Gastroesophageal sphincter (tissue), 4 donors: ENCODE measurements at places on chromosomes 2 and 18.

DNA sequence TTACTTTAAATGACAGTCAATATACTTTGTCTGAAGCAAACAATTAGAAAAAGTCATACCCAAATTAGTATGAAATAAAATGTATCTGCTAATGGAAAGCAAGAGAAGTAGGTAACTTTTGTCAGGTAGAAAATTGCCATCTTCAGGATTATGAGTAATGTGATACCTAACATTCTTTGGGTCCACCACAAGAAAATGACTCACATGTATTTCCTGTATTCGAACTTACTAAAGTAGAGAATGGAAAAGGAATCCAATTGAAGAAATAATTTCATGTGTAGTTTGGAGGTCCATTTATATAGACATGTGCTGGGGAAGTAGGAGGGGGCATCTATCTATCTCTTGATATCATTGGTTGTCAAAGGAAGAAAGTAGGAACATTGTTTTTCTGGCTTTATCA is 636.2 kb upstream of the CHAC2 start:
- no peak overlapping the region for H3K27ac ChIP-seq
- no peaks in the 10 kb centered on the region for H3K36me3 ChIP-seq
- H3K27me3 ChIP-seq, result no peaks in the 10 kb centered on the region
- H3K4me1 ChIP-seq, result no peaks in the 10 kb centered on the region

GRCh38 chr2:39516347-39517101 is 79.4 kb upstream of the MAP4K3 start:
- H3K27ac ChIP-seq, result peak overlapping the region; percentile 69
- H3K4me3 ChIP-seq, result no peak overlapping the region
- peaks cover 48% of the 10 kb centered on the region for H3K4me1 ChIP-seq

- H3K27me3 ChIP-seq, result peaks cover 68% of the 10 kb centered on the region
- no peaks in the 10 kb centered on the region for H3K36me3 ChIP-seq
- H3K4me3 ChIP-seq, result no peak overlapping the region
- no peak overlapping the region for H3K27ac ChIP-seq
- no peaks in the 10 kb centered on the region for H3K4me1 ChIP-seq
Measured at GRCh38 chr2:218138047-218138446, 12.2 kb downstream of the CXCR2 start.

- no peaks in the 10 kb centered on the region for H3K4me1 ChIP-seq
- no peak overlapping the region for H3K27ac ChIP-seq
- no peaks in the 10 kb centered on the region for H3K36me3 ChIP-seq
- ATAC-seq, result peak; percentile 59
- no peak overlapping the region for H3K4me3 ChIP-seq
- H3K27me3 ChIP-seq, result no peaks in the 10 kb centered on the region
Measured at GRCh38 chr2:226115102-226115831, 684.4 kb downstream of the IRS1 start.

GRCh38 chr2:68935471-68935870 is 17.2 kb downstream of the GKN2 start:
- H3K4me1 ChIP-seq, result peaks cover 7% of the 10 kb centered on the region
- no peaks in the 10 kb centered on the region for H3K36me3 ChIP-seq
- no peak overlapping the region for H3K4me3 ChIP-seq
- no peak overlapping the region for H3K27ac ChIP-seq
- ATAC-seq, result no peak

DNA sequence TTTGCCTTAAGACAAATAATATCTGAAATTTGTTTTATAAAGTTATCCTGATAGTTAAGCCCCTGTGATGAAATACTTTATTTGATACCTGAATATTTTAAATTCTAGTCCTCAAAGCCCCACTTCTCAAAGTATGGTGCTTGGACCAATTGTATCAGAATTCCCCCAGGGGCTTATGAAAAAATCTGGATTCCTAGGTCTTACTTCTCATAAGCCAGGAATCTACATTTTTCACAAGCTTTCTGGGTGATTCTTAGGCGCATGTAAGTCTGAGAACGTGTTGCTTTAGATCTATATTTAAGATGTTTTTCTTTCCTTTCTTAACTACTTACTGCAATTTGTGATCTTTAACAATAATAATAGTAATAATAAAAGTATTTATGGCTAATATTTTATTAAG is 53.1 kb downstream of the MYO1B start:
- H3K27me3 ChIP-seq, result no peaks in the 10 kb centered on the region
- no peak overlapping the region for H3K27ac ChIP-seq
- H3K36me3 ChIP-seq, result no peaks in the 10 kb centered on the region
- no peak overlapping the region for H3K4me3 ChIP-seq

DNA sequence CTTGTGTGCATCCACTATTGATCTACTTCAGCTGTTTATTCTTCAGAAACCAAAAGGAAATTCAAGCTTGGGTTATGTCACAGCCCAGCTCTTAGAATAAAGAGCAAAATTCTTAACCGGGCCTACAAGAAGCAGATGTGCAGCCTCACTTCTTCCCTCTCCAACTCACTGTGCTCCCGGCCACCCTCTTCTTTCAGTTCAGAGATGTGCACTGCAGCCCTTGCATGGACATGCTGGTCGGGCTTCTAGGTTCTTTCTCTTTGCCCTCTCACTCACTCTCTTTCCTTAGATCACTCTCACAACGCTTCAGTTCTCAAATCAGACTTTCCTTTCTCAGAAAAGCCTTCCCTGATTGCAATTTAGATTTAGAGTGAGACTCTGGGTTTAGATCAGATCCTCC is 104.1 kb downstream of the CHN1 start:
- no peaks in the 10 kb centered on the region for H3K4me1 ChIP-seq
- H3K4me3 ChIP-seq, result no peak overlapping the region
- H3K27me3 ChIP-seq, result no peaks in the 10 kb centered on the region
- no peak for ATAC-seq

DNA sequence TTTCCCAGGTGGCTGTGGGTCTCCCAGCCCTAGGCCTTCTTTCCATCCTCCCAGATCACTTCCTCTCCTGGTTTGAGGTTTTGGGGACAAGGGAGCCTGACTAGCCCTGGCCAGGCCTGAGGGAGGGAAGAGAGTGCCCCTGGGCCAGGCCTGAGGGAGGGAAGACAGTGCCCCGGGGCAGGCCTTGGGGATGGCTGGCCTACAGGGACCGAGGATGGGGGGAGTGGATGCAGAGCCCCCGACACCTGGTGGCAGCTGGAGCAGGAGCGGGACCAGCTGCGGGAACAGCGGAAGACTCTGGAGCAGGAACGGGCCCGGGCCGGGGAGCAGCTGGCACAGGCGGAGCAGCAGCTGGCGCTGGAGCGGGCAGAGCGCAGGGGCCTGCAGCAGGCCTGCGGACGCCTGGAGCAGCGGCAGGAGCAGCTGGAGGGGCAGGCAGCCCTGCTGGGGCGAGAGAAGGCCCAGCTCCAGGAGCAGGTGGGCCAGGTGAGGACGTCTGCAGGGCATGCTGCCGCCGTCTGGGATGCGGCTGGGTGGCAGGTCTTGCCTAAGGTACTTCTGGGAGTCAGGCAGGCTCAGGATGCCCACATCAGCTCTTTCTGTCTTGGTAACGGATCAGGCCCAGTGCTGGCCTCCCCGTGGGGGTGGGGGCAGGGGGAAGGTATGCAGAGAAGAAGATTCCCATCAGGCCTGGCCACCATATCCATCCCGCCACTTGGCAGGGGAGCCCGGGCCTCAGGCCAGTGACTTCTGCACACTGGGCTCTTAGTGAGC is 29.2 kb downstream of the CROCC2 start:
- no peak overlapping the region for H3K27ac ChIP-seq
- peaks cover 28% of the 10 kb centered on the region for H3K27me3 ChIP-seq
- no peak overlapping the region for H3K4me3 ChIP-seq
- no peaks in the 10 kb centered on the region for H3K36me3 ChIP-seq
- no peaks in the 10 kb centered on the region for H3K4me1 ChIP-seq
- ATAC-seq, result no peak
